ENCODE measurements at places on chromosomes 3 and 15.

DNA sequence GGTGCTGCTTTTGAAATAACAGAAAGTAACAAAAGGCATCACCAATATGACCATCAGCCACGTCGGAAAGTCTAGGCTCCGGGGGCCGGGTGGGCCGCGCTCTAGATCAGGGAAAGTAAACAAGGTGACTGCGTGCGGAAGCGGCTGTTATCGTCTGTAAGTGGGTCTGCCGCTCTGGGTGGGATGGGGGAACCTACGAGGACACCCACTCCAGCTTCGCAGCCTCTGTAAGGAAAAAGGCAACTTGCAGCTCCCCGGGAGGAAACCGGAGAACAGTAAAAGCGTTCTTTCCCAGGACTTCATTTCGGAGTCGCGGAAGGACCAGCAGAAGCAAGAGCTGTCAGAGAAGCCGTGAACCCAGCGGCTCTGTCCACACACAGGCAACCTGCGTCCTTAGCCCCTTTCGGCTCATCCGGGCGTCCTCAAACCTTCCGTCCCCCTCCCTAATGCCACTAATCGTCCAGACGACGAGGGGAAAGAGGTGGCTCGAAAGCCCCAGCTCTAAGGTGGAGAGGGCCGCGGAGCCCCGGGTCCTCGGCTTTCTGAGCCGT lies 461 bp downstream of the XRN1 start:
- DNase-seq, result peak; percentile 56

DNA sequence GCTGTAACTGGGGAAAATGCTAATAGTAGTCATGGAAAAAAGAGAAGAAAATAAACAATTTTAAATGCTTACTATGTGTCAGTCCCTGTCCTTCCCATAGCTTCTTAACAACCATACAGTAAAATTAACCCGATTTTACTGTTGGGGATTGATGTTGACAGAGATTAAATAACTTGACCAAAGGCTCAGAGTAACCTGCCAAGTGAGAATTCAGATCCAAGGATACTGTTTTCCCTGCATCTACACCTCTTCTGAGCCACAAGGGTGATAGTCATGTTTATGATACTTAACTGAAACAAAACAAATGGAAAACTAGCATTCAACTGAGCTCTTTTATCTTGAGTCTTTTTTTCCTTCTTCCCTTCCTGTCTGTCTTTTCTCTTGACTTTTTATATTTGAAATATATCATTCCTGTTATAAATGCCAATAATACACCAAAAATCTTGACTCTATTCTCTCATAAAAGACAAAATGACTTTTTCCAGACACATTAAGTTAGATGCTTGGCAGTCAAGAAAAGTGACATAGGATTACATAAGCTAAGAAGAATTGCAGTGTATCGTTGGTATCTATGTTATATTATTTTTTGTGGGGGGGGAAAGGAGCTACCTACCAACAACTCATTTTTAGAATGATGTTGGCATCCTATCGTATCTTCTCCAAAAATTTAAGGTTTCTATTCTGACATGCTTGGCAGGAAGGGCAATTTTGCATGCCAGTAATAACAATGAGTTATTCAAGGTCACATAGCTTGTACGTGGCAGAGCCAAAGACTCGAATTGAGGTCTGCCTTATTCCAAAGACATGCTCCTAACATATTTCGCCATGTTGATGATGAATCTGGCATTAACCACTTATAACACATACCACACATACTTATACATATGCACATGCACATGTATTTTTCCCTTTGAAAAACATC lies 306.6 kb upstream of the KCNH8 start:
- DNase-seq, result no peak

- DNase-seq, result no peak
These were observed 4.8 kb downstream of the ULK3 start for GRCh38 chr15:74838137-74838516.

DNA sequence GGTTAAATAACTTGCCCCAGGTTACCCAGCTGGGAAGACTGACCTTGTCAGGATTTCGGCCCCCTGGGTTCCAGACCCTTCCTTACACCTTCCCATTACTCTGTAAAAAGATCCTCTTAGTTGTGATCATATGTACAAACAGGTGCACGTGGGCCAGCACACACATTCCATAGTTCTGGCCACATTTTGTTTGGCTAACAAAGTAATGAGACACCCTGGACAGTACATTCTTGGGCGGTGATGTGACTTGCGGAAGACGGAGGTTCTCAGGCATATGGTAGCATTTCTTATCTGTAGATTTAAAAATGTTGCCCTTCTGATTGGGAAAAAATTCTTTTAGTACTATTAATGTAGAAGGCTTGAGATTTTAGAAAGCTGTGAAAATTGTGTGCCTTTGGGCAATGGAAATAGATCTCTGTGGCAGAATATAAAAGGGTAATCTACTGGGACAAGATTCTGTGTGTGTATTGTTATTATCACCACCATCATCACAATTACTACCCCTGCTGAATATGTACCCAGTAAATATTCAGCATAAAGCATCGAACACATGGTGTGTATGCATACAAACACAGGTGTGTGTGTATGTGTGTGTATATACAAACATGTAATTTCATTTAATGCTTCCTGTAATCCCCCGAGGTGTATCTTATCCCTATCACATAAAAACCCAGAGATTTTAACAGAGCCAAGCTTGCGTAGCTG lies 205.4 kb upstream of the UBE2E1 start:
- no peak for DNase-seq

- no peak for DNase-seq
These were observed 554.7 kb downstream of the FHIT start for GRCh38 chr3:60696428-60697125.

DNA sequence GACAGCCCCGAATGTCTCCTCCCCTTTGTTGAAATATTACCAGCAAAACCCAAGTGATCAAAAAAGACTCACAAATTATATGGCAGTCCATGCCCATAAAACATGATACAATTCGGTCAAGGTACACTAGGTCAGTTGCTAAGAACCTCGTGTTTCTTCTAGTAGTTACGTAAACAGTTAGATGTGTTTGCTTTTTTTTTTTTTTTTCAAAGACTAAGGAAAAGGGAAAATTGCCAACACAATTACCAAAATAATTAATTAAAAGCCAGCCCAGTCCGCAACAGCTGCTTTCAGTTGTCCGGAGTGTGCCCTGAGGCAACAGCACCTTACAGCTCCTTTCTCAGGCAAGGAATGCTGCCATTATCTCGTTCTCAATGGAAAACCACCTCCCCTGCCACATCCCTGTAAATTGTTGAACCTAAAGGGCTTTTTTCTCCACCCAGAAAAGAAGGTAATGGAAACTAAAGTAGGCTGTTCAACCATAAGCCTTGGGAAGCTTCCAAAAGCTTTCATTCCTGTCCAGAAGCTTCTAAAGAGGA lies 129.2 kb upstream of the TSC22D2 start:
- no peak for DNase-seq

DNA sequence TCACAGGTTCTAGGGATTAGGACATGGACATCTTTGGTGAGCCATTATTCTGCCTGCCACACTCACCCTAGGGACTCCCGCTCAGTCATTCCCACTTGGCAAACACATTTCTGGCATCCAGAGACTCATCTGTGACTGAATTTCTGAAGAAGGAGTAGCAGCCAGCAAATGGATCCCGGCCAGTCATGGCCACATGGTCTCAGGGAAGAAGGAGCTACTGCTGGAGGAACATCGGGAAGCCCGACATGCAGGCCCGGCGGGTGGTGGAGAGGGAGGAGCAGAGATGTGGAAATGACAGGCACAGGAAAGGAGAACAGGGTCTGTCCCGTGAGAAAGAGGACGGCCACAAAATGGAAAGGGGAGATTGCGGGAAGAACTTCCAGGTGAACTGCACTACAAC lies 65.4 kb downstream of the SEMA5B start:
- DNase-seq, result no peak

GRCh38 chr3:14452740-14453710 lies 50.6 kb downstream of the SLC6A6 start:
- DNase-seq, result no peak

DNA sequence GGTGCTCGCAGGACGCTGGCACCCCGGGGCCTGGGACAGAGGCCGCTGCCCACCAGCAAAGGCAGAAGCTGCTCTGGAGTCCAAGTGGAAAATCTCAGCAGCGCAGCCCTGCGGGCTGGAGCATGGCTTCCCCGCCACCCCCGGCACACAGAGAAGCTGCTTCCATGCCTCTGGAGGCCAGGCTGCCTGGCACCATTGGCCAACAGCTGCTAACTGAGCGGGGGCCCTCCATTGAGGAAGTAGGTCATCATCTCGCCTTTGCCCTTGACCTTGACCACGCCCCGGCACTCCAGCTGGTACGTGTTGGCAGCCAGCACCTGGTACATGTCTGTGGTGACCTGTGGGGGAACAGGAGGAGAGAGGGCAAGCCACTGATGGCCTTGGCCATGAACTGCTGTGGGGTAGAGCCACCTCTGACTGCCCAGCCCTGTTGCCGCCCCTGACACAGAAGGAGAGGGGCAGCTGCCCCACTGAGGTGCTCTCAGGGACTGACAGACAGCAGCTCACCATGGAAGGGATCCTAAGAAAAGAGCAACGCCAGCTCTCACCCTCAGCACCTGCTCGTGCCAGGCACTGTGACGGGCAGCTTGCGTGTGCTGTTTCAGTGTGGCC lies 82.8 kb downstream of the SEC22A start:
- DNase-seq, result no peak

DNA sequence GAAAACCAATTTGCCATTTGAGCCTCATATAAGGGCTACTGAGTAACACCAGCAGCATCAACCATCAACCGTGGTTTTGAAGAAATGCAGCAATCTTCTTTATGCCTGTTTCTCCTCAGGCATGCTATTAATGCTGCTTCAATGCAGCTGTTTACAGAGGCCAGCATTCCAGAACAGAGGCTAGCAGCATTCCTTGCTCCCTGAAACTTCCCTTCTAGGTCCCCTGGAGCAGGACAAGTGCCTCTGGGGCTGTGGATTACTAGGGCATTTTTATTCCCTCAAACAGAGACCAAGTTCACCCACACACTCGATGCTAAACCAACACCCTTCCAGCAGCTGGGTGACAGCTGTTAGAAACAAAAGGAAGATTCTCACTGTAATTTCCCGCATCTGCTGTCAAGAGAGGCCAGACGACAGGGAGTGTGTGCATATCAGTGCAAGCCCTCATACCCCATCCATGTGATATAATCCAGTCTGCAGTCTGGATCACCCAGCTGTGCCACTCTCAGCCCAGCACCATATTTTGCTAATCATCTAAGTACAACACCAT lies 57.5 kb downstream of the HOMER2 start:
- no peak for DNase-seq

DNA sequence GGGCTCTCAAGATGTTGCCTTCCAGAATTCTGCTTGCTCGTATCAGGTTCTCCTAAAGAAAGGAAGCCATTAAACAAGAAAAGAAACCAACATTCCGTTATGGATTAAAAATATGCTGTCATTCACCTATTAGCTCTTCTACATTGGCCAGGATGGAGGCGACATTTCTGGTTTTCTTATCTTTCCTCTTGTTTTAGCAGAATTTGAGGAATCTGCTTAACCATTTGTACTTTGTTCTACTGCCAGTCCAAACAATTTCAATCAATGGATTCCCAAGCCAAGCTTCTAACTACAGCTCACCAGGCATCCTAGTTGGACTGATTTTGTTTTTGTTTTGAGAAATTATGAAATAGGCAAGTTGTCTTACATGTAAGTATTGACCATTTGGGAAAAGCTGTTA lies 164.6 kb upstream of the TSC22D2 start:
- DNase-seq, result no peak

GRCh38 chr15:75347222-75348033 lies 589 bp downstream of the NEIL1 start:
- no peak for DNase-seq

GRCh38 chr3:139263798-139264197 lies 80.0 kb upstream of the MRPS22 start:
- no peak for DNase-seq

GRCh38 chr15:75182187-75183131 lies 19.2 kb upstream of the C15orf39 start:
- DNase-seq, result no peak

DNA sequence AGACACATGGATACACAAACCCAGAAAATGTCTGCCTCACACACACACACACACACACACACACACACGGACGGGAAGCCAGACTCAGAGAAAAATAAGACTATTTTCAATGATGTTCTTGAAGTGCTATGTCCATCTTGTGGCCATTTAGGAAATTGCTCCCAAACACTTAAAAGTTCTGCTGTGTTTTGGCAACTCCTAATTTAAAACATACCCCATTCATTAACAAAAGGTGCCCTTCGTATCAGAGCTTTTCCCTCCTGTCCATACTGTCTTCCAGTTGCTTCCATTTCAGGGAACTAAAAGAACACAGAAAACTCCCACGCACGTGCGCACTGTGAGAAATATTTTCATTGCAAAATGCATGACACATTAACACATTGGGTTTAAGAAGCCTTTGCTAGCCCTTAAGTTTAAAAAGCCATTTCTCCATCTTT lies 44.6 kb downstream of the SLC12A1 start:
- no peak for DNase-seq

DNA sequence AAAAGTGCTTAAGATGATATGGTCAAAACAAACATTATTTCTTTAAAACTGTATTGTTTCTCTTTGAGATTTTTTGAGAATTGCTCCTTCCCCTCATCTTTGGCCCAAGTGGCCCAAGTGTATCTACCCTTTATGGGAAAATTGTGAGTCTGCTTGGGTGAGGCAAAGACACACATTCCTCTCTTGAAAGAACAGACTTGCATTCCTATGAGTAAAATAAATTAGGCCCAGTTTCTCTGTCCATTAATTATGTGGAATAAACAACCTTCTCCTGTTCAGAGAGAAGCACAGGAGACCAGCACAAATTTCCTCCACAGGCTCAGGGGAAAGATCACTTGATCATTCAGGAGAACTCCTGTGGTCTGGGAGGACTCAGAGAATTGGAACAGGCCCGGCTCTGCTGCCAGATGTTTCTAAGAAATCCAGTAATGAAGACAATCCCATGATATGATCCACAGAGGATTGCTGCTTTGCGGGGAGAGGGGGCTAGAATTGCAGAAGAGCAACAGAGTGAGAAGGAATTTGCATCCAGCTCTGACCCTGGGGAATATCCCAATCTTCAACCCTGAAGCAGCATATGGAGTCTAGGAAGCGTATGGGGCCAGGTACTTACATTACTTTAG lies 53.8 kb upstream of the BOC start:
- no peak for DNase-seq

GRCh38 chr3:53534676-53535400 lies 40.4 kb downstream of the CACNA1D start:
- no peak for DNase-seq

- DNase-seq, result no peak
These were observed 90.7 kb downstream of the TIGIT start for GRCh38 chr3:114384558-114384903.

DNA sequence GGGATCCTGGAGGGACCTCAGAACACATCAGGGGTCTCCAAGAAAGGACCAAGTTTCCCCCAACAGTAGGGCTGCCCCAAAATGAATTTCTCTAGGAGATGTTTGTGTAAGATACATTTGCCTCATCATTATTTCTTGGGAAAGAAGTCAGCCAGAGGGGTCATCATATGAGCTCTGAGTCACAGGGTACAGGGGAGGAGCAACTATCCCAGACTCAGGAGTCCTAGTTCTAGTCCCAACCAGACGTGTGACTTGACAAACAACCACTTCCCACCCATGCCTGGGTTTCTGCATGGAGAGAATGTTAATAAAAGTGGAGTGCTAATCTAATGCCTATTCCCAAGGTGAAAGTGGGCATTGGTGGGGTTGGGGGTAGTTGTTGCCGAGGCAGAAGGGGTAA lies 144.1 kb downstream of the ALDH1A2 start:
- no peak for DNase-seq

GRCh38 chr3:17207019-17207418 lies 322.3 kb downstream of the PLCL2 start:
- no peak for DNase-seq

GRCh38 chr15:51403072-51403878 lies 61.8 kb downstream of the GLDN start:
- DNase-seq, result no peak

Measured in hematopoietic multipotent progenitor cell treated with erythropoietin and hydrocortisone succinate and interleukin-3 and kit ligand, for 15 days (in vitro differentiated cells).